ENCODE measurements at places on chromosomes 12 and 14.

DNA sequence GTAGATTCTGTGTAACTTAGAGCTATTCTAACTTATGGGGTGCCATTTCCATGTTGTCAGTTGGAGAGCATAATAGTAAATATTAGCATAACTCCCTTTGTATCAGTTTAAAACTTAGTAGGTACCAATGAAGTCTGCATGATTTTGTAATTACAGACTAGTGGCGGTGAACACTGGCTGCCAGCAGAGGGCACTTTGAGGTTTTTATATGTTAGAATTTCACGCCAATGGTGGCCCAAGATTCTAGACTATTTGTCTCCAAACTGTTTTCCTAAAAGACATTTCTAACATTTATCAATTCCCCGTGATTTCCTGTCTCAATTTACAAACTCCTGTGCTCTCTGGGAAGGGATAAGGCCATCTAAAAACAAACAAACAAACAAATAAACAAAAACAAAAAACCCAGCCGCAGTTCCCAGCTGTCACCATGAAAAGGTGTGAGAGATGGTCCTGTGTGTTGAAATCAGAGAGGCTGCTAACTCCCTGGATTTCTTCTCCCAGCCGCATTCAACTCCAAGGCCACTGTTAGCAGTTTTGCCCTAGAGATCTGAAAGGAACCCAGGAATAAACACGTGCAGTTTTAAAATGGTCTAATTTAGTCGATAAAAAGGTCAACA is 57.6 kb downstream of the BRMS1L start:
- DNase-seq, result peak; percentile 45

- DNase-seq, result no peak
Observed at GRCh38 chr12:123071099-123071800, 79.6 kb downstream of the PITPNM2 start.

DNA sequence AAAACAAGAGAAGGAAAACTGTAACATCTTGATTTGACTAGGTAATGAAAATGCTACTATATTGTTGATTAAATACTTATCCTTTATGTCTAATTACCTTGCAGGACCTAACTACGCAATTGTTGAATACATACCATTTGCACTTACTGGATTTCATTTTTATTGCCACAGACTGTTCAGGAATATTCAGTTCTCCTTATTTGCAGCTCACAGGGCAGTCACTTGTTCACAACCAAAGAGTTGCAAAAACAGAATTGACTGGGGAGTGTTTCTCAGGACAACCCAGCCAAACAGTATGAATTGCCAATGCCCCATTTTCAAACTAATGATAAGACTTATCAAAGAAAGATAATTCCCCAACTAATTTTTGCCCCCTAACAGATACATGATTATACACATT is 49.4 kb downstream of the CIT start:
- DNase-seq, result no peak

- no peak for DNase-seq
Observed at GRCh38 chr12:114749065-114749464, 65.1 kb upstream of the TBX3 start.

GRCh38 chr14:71588576-71589215 is 343.5 kb upstream of the RGS6 start:
- no peak for DNase-seq

GRCh38 chr12:119060847-119061796 is 79.8 kb downstream of the SRRM4 start:
- DNase-seq, result peak; percentile 54

DNA sequence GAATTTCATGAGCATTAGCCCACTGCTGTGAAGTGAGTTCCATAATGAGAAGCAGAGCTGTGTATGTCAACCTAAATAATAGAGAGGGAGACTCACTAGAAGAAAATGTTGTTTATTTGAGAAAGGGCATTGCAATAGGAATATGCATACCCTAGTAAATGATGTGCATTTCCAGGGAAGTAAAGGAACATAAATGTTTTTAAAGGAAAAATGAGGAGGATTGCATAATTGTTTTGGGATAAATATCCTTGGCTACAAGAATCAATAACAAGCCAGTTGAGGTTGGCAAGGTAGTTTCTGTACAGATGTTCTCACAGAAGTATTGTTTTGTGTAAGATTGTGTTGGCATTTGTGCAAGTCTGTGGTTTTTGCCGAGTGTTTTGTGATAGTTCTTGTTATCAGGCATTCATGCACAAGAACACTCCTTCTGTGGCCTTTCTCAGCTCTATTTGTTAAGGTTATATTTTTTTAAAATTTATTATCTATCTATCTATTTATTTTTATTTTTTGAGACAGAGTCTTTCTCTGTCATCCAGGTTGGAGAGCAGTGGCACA is 47.1 kb downstream of the EMP1 start:
- no peak for DNase-seq

GRCh38 chr12:100185361-100185894 is 15.2 kb upstream of the ACTR6 start:
- peak; percentile 10 for DNase-seq

DNA sequence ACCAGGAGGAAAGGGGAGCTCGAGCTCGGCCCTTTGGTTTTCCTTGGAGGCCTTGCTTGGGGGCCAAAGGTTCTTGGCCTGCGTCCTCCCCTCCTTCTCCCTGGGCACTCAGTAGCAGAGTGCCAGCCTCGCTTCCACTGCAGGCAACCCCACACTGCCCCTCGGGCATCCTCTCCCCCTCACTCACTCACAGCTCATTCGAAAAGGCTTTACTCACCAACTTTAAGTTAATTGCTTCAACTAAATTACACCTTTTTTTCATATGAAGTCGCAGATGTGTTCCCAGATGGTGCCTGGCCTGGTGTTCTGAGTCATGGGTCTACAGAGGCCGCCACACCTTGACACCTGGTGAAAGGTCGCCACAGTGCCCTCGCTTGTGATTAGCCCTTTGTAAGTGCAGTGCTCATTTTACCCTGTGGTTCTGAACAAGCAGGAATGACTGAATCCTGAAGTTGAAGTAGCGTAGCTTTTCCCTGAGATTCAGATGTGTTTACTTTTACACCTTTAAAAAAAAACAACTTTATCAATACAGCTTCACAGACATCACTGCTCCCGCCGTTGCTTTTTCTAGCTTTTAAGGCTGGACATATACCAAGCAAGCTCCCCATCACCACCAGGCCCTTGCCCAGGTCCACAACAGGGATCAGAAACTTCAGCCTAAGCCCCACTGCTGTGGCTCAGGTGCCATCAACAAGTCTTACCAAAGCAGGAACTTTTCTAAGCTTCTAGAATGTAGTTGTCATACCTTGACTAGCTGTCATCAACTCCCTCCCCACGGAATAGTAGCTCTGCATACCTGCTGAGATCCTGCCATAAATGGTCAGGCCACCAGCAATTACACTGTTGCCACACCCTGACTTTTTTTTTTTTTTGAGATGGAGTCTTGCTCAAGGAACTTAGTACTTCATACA is 20.3 kb upstream of the ADIPOR2 start:
- DNase-seq, result no peak

DNA sequence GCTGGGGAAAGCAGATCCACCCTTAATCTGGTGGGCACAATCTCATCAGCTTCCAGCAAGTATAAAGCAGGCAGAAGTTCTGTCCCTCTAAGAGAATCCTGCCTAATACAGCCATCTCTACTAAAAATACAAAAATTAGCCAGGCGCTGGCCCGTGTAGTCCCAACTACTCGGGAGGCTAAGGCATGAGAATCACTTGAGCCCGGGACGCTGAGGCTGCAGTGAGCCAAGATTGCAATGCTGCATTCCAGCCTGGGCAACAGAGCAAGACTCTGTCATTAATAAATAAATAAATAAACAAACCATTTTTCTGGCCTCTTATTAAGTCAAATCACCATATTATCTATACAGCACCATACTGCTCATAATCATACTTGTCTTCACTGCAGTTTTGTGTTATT is 111.2 kb downstream of the MED13L start:
- DNase-seq, result no peak

- DNase-seq, result no peak
Observed at GRCh38 chr12:48671231-48671856, 10.7 kb downstream of the KANSL2 start.

- no peak for DNase-seq
Observed at GRCh38 chr12:30569426-30569825, 126.2 kb downstream of the IPO8 start.

DNA sequence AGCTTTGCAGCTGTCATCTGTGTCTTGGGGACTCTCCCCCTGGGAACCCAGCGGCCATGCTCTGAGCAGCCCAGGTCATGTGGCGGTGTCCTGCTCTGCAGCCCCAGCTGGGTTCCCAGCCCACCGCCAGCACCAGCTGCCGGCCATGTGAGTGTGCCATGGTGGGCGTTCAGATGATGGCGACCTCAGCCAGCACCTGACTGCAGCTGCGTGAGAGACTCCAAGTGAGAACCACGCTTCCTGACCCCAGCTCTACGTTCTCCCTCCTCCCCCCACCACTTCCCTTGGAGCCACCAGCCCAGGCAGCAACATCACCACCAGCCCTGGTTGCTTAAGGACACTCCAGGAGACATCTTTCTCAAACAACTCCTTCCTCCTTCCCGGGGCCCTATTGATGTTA is 68.8 kb downstream of the SLC24A4 start:
- no peak for DNase-seq

- DNase-seq, result no peak
Observed at GRCh38 chr12:67391034-67391433, 121.9 kb downstream of the CAND1 start.

GRCh38 chr12:12715459-12716150 is 1.6 kb upstream of the CDKN1B start:
- peak; percentile 70 for DNase-seq

DNA sequence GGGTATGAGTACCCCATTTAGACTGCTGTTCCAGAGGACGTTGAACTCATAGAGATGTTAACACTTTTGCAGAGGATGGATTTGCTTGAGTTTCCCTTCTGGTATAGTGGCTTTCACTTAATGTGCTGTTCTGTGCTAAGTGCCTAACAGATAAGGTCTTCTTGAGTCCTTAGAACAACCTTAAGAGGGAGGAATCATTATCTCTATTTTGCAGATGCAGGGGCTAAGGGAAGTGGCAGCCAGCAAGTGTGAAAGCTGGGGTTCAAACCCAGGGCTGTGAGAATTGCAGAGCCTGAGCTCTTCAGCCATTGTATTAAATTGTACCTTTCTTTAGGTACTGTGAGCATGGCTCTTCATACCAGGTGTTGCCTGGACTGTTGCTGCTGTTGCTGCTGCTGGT is 122.1 kb upstream of the NRXN3 start:
- DNase-seq, result no peak

DNA sequence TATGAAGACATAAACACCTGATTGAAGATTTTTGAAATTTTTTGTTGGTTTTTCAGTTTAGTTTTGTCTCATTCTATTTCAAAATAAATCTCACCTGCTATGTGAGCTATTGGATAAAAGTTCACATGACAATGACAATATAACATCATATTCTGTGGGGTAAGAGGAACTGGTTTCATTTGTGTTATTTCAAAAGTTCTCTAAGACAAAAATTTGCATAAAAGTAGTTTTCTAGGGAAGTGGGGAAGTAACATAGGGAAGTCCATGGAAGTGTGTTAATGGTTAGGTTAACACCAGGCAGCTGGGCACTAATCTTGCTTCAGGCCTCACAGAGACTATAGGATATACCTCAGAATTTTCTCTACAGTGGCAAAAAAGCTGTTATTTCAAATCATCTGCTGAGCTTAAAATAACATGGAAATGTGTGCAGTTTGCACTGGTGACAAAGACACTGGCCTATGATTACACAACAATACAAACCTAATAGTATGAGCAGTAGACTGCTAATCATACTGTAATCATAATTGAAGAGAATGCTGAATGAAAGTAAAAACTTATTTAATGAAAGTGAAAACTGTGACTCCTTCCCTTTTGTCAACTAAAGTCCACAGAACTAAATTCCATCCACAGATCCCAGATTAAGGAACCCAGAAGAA is 710.6 kb upstream of the TMEM132C start:
- DNase-seq, result no peak

- DNase-seq, result no peak
Observed at GRCh38 chr12:26621932-26622331, 211.1 kb downstream of the ITPR2 start.

GRCh38 chr12:119082496-119082895 is 96.2 kb upstream of the HSPB8 start:
- DNase-seq, result no peak

DNA sequence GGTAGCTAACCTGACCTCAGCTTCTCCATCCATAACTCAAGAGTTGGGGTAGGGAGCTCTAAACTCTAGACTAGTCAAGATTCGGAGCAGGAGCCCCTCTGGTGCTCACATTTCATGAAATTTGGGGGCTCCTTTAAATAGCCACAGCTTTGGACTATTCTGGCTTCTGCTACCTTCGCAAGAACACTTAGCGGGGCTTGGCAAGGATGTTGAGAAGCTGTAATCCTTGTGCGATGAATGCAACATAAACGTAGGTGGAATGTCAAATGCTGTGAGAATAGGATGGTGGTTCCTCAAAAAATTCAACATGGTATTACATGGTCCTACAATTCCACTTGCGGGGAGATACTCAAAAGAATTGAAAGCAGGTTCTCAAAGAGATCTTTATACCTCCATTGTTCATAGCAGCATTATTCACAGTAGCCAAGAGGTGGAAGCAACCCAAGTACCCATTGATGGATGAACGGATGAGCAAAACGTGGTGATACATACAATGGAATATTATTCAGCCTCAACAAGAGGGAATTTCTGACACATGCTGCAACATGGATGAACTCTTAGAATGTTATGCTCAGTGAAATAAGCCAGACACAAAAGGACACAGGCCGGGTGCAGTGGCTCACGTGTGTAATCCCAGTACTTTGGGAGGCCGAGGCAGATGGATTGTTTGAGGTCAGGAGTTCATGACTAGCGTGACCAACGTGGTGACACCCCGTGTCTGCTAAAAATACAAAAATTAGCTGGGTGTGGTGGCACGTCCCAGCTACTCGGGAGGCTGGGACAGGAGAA is 73.8 kb downstream of the ACTN1 start:
- DNase-seq, result no peak

DNA sequence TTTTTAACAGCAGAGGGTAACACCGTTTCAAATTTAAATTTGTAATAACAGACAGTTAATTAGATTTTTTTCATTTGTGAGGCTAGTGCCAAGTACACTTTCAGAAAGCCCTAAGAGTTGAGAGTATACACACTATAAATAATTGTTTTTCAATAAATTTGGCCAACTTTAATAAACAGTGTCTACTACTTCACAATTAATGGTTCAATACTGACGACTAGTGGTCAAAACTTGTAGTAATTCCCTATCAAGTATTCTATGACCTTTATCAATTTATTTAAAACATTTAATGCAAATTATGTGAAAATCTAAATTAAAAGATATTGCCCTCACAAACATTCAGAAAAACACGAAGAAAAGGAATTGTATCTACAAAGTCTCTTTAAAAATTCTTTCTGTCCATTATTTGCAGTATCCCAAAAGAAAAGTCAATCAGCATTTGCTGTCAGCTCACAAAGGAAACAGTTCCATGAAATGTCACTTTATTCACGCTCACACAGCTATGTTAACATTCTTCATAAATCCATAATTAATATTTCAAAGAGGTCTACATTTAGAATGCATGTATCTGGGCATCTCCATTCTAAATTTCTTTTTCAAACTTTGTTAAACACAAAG is 91.2 kb downstream of the CEP128 start:
- no peak for DNase-seq

DNA sequence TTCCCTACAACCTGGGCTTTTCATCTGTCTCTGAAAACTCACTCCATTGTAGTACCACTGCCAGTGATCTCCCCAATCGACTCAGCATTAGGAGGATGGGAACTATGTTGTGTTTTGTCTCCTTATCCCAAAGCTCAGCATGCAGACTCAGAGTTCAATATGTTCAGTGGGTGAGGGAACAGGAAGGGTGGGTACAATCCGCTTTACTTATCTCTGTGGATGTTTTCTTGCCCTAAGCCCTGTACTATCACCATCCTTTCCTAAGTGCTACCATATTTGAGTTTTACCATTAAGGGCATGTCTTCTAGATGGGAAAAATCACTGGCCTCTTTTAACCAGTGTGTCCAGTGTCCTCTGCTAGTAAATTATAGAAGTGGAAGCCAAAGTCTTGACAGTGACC is 107.1 kb downstream of the PPM1H start:
- DNase-seq, result no peak
